ENCODE measurements at places on chromosomes 1 and 21.

DNA sequence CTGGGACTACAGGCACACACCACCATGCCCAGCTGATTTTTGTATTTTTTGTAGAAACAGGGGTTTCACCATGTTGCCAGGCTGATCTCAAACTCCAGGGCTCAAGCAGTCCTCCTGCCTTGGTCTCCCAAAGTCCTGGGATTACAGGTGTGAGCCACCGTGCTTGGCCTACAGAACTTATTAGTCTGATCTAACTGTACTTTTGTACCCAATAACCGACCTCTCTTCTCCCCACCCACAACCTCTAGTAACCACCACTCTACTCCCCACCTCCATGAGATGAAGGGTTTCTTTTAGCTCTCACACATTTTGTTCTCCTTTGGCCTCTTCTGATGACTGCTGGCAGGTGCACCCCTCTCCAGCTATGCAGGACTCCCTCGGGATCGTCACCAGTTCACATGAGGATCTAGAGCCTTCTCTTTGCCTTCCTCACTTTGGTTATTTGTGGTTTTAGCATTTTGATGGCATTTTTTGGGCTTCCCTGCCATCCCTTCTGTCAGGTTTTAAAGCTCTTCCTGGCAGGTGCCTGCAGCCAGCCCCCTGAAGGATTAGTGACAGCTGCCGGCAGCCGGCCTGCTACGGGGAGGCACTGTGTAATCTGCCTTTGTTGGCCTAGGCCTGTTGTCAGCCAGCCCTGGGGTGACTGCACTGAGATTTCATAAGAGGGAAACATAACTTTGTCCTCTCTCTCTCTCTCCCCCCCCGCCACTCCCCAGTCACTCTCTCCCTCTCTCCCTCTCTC is 99.8 kb upstream of the ATP1A1 start:
- no peak for DNase-seq

DNA sequence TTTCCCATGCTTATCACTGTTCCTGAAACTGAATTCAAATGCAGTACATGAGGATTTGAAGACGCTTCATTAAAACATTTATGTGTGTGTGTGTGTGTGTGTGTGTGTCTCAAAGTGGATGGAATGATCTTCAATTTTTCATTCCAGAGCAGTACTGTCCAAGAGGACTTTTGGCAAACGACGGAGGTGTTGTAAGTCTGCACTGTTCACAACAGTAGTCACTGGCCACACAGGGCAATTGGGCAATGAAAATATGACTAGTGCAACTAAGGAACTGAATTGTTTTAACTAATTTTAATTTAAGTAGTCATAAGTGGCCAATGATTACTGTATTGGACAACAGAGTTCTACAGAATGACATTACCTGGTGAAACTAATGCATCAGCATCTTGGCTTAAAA is 5.0 kb downstream of the TAF5L start:
- DNase-seq: no peak

DNA sequence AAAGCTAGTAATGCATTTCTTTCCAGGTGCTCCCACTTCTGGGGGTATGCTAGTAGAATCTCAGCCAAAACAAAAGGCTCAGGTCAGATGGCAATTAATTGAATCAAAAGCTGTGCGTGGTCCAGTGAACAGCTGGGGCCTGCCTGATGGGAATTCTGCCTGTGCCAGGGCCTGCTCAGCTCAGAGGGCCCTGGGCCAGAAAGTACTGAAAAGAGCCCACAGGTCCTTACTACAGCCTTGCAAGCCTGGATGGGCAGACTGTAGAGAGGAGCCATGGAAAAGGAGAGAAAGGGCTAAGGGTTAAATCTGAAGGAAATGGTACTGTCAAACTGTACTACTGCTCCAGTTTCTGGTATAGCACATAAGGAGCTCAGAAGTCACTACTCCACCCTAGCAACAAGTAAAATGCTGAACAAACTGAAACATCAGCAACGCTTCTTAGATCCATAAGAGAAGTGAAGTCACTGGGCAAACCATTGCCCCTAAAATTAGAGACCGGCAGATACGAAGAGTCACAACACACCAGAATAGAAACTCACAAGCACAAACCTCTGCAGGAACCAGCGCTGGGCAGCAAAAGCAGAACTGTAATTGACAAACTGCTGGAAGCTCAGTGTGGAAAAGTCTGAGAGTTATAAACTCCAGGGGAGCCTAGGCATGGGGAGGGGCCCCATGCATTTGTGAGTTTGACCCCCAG is 121.1 kb upstream of the SYT6 start:
- no peak for DNase-seq

- DNase-seq: no peak
Measured at GRCh38 chr1:206907304-206907991, 10.2 kb downstream of the IL24 start.

DNA sequence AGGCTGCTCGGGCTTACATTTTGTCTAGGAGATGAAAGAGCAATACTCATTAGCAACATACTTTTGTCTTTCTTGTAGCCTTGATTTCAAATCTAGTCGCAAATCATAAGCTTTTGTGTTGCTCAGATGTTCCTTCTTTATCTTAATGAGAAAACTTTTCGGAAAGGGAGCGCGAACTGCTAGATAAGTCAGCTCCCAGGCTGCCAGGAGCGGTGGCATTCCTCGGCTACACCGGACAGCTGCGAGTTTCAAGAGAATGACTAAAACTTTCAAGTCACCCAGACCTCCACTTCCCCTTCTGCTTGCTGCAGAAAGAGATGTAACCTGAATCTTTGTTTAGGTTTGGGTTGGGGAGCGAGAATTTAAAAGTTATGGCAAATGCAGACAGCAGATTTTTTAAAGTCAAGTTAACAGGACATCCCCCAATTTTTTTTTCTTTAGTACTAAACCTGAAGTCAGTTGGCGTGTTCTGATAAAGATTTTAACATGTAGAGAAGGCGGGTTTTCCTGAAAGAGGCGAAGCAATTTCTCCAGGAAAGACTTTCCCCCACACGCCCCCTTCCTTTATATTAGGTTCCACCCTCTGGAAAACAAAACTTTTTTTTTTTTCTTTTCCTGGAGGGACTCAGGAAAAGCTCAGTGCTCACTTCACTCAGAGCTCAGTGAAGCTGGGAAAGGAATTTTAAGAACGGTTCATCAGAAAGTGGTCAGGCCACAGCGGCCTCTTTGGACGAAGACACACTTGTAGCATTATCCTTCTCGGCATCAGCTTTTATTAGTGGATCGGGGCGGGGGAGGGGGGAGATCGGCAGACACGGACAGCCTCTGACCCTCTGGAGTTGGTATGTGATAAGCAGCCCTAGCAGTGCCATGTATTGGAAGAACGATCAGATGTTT is at the start of gene LHX8:
TSS of gene LHX8 (plus strand) at position 639 of the 897 bp plus-strand sequence. CDS start 2,227 bp downstream, outside the sequence.
- DNase-seq: no peak

DNA sequence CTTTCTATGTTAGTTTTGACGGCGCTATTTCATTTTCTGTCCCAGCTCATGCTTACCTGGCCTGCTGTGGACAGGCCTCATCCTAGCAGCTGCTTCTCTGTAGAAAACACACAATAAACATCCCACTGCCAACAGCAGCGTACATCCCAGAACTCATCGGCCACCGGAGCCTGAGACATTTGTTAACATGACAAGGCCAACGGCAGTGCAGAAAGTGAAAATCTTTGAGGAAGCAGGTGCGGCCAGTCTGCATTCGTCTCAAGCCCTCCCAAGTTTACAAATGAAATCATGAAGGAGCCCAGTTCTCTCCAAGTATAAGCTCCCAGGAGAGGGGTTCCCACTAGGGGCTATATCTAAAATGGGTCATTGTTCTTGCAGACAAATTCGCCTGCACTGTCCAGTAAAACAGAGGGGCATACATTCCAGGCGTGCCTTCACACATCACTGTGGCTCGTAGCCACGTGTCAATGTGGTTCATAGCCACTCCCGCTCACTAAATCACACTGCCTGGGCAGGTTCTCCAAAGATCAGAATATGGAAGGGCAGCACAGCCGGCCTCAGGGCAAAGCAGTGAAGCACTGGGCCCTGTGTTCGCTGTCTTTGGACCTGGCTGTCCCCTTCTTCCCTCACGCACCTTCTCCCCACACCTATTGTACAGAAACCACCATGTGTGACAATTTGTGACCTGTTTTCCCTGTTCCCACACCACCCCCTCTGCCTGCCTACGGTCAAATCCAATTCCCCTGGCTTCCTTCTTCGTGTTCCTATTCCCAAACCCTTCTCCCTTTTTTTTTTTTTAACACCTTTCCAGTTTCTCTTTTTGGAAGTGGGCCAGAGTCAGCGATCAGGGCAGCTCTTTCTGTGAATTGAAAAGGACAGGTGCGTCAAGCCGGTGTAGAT is 27.0 kb upstream of the ABCG1 start:
- DNase-seq: no peak

DNA sequence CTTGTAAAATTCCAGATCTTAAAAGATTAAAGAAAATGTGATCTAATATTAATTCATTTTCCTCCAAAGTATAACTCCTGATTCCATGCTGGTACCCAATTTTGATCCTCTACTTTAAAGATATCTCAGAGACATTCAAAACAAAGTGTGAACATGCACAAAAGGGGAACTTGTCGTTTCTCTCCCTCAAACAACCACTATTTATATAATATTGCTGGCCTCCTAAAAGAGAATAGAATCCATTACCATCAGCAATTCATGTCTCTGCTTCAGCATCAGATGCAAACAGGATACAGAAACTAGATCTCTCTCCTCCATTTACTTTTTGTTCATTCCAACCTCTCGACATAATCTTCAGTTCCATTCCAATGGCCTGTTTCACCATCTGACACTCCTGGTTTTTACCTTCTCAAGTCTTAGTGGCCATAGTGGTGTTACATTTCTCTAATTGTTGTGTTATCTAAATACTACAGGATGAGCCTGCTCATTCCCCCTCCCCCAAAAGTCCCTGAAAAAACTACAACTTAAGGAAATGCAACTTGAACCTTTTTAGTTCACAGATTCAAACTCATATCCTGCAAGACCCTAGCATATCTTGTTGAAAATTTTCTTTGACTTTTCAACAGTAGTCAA is 4.1 kb downstream of the NRIP1 start:
- peak; percentile 19 for DNase-seq

- no peak for DNase-seq
Measured at GRCh38 chr1:93003981-93004380, 42.7 kb upstream of the DIPK1A start.

DNA sequence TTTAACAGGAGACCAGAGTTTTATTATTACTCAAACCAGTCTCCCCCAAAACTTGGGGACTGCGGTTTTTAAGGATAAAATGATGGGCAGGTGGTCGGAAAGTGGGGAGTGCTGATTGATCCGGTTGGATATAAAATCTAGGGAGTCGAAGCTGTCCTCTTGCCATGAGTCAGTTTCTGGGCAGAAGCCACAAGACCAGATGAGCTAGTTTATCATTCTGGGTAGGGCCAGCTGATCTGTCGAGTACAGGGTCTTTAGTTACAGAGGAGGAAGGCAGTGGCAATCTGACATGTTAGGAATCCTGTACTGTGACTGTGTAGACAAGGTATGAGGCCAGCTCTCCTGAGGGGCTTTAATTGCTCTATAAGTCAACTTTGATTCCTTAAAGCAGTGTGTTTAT is 22.9 kb upstream of the FOXE3 start:
- DNase-seq: no peak

GRCh38 chr1:48223366-48224240 is 1.1 kb downstream of the SLC5A9 start:
- DNase-seq: peak; percentile 65

DNA sequence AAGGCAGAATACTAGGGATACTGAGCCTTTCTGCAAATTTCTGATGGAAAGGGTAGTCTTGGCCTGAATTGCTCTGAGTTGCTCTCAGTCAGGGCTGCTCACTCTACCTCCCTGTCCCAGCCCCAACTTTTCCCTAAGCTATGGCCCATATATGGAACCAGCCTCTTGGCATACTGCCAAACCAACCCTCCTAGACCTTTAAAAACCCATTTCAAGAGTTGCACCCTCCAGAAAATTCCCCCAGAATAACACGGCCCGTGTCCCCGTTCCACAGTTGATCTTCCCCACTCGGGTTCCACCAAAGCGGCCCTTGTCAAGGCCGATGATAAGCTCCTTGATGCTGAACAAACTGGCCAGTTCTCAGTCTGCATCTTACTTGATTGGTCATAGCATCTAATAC is 25.4 kb downstream of the SYT6 start:
- no peak for DNase-seq

- no peak for DNase-seq
Measured at GRCh38 chr21:35134309-35134708, 85.2 kb upstream of the RUNX1 start.

GRCh38 chr1:47036764-47037163 is 13.3 kb downstream of the CYP4X1 start:
- no peak for DNase-seq

DNA sequence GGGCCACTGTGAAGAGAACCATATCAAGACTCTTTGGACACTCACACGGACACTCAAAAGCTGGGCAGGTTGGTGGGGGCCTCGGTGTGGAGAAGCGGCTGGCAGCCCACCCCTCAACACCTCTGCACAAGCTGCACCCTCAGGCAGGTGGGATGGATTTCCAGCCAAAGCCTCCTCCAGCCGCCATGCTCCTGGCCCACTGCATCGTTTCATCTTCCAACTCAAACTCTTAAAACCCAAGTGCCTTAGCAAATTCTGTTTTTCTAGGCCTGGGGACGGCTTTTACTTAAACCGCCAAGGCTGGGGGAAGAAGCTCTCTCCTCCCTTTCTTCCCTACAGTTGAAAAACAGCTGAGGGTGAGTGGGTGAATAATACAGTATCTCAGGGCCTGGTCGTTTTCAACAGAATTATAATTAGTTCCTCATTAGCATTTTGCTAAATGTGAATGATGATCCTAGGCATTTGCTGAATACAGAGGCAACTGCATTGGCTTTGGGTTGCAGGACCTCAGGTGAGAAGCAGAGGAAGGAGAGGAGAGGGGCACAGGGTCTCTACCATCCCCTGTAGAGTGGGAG is 36.3 kb upstream of the TDRD10 start:
- DNase-seq: no peak

DNA sequence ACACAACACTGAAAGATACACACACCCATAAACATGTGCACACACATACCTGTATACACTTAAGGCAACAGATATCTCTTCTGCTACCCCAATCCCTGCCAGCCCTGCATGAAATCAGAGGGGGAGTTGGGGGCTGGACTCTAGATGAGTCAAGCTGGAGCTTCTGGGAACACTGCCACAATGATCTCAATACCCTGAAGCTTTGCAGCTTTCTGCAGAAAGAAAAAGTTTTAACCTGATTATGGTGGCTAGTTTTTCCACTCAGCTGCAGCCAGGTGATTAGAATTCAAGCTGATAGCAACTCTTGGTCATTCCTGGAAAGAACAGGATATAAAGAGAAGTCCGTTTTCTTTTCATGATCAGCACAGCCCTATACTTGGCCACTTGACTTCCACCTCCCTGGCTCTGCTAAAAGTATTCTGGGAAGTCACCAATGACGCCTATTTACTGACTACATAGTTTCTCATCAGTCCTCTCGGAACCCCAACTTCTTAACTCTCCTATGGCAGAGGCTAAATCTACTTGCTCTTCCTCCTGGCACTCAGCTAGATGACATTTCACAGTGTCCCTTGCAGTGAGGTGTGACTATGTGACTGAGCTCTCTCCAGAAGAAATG is 20.7 kb upstream of the DNASE2B start:
- DNase-seq: no peak

- no peak for DNase-seq
Measured at GRCh38 chr1:182383037-182383661, 8.4 kb downstream of the GLUL start.
